ENCODE measurements at places on chromosomes 12 and 14.
A peak's percentile ranks its signal among the peaks of the same experiment; 100 is the strongest.

DNA sequence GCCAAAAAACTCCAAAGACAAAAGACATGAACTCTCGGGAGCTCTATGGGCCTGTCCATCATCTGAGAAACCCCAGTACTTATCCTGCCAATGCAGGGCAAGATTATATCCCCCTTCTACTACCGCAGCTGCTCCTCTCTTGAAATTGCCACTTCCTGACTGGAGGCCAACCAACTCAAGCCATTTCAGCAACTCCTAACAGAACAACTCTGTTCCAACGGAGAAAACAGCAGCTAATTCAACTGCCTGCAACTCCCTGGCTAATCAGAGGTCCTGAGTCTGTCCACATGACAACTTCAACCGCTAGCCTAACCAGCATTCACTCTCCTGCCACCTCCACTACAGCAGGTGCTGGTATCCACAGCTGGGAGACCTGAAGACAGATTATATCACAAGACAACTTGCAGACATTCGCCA, 24.1 kb downstream of the CEP83 start:
- DNase-seq: no peak

DNA sequence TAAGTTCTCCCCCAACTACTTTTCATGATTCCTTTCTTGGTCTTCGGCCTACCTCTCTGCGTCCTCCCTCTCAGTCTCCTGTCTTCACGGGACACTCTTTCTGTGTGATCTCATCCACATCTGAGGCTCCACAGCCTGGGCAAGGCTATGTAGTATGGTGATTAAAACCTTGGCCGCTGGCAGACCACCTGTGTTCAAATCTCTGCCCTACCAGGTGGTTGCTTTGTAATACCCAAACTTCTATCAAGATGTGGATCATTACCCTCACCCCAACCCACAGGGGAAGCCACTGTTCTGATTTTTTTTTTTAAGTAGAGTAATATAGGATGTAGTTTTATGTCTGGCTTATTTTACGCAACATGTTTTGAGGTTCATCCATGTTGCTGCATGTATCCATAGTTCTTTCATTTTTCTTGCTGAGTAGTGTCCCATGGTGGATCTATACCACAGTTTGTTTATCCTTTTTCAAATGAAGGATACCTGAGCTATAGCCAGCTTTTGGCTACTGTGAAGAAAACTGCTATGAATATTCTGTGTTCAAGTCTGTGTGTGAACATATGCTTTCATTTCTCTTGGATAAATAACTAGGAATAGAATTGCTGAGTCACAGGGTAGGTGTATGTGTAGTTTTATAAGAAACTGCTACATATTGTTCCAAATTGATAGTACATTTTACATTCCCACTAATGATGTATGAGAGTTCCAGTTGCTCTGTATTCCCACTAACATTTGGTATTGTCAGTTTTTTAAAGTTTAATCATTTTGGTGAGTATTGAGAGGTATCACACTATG, 8.3 kb upstream of the STAT6 start:
- no peak for DNase-seq

DNA sequence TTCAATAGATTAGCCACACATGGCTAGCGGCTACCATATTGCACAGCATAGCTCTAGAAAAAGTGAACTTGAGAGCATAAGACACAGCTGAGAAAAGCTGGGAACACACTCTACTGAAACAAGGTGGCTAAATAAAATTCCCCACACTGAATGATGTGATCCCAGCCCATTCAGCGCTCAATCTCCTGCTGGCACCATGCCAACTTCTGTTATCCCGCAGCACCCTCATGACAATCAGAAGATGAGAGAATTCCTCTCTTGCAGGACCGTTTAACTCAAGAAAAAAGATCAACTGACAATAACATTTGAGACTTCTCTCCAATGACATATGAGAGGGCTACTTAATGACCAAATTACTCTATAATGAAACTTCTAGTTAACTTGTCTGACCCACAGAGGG, 115.4 kb downstream of the ADAMTS20 start:
- DNase-seq: no peak

GRCh38 chr12:25733541-25733940, 180.5 kb upstream of the LMNTD1 start:
- no peak for DNase-seq

DNA sequence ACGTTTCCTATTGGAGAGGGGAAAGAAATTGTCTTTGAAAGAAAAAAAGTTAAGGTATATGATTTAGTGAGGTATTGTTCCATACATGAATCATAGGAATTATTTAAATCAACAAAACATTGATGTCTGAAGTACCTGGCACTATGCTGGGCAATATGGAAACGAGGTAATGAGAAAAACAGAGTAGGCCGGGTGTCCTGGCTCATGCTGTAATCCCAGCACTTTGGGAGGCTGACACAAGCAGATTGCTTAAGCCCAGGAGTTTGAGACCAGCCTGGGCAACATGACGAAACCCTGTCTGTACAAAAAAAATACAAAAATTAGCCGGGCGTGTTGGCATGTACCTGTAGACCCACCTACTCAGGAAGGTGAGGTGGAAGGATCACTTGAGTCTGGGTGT, 45.9 kb downstream of the AEBP2 start:
- no peak for DNase-seq

- no peak for DNase-seq
Measured at GRCh38 chr14:75067212-75067611, 2.2 kb upstream of the ZC2HC1C start.

DNA sequence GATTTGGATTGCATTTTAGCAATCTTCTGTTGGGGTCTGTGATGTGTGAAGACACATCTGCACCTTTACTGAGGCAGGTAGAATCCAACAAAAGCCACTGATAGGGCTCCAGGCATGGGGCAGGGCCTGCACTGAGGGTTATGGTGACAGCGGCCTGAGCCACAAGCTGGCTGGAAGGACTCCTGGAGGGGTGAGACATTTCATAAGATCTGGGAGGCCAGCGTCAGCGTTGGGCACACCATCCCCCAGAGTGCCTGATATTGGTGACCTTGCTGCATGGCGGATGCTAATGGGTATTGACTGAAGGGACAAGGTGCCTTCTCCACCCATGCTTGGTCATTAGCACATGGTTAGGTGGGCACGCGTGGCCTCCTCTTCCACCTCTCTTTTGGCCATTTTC, 187.6 kb downstream of the CACNA1C start:
- no peak for DNase-seq

GRCh38 chr12:29552324-29552927, 54.9 kb upstream of the OVCH1 start:
- peak; percentile 16 for DNase-seq

DNA sequence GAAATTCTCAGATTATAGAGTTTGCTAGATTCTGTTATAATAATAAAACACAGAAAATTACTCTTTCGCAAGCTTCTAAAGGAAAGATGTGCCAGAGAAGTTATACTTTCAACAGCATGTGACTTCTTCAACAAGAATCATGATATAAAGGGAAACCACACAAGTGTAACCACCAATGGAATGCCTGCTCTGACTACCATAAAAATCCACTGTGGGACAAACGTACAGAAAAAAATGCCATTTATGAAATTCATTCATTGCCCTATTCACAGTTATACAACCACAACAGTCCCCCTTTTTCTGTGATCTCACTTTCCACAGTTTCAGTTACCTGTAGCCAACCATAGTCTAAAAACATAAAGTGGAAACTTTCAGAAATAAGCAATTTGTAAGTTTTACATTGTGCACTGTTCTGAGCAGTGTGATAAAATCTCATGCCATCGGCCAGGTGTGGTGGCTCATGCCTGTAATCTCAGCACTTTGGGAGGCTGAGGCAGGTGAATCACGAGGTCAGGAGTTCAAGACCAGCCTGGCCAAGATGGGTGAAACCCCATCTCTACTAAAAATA, 3.2 kb downstream of the CATSPERB start:
- DNase-seq: no peak

- no peak for DNase-seq
Measured at GRCh38 chr12:97292588-97292987, 170.0 kb upstream of the RMST start.

DNA sequence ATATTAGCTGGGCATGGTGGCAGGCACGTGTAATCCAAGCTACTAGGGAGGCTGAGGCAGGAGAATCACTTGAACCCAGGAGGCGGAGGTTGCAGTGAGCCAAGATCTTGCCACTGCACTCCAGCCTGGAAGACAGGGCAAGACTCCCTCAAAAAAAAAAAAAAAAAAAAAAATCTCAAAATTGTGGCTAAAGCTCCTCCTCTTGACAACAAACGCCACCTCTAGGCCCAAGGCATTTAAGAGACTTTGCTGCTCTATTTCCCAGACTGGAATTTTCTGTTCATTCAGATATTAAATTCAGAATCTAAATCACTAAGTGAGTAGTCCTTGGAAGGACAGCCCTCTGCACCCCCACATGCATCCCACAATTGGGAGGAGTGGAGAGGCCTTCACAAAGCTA, 1.4 kb downstream of the ZFYVE1 start:
- DNase-seq: no peak

GRCh38 chr12:20272801-20273200, 95.5 kb upstream of the PDE3A start:
- no peak for DNase-seq

DNA sequence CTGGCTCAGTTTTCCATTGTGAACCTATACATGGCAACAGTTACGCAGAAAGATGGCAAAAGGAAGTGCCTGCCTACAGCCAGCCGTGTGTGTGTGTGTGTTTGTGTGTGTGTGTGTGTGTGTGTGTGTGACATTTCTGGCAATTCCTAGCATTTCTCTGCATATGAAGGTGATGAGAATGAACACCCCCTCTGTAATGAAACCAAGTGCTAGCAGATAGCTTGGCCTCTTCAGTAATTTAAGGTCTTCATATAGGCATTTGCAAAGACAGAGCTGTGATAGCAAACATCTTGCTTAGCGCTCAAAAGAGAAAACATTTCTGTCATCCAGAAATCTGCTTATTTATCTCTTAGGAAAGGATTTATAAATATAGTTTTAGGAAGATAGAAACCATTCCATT, 389.1 kb downstream of the AACS start:
- no peak for DNase-seq

DNA sequence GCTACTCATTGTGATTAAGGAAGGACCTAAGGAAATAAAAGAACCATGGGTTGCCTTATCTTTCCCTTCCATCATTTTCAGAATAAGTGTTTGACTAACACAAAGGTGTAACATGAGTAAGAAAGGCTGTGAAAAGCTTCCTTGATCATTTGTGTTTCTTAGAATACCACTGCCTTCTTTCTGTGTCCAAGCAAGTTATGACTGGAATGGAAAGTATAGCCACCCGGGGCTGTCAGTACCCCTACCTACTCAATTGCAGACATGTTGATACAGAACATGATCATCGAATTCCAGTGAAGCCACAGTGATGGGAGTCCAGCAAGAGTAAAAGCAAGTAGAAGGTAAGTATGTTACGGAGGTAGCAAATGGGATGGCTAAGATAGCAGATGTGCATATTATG, 209.8 kb downstream of the PELI2 start:
- DNase-seq: no peak

DNA sequence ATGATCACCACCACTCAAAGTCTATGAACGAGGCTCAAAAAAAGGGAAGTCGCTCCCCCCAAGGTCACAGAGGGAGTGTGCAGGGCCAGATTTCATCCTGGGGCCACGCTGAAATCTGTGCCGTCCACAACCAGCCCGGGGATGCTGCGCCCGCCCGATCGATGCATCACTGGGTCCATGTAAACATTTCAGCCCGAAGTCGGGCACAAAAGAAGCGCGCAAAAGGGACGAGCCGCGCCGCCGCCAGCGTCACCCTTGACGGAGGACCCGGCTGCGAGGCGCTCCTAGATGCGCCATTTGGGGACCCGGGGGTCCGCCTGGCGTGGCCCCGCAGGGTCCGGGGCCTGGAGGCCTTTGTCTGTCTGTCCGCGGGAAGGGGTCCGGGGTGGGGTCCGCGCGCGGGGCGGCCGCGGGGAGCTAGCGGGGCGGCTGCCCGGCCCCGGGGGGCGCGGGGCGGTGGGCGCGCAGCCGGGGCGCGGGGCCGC, 503 bp downstream of the FBXO21 start:
- DNase-seq: no peak

DNA sequence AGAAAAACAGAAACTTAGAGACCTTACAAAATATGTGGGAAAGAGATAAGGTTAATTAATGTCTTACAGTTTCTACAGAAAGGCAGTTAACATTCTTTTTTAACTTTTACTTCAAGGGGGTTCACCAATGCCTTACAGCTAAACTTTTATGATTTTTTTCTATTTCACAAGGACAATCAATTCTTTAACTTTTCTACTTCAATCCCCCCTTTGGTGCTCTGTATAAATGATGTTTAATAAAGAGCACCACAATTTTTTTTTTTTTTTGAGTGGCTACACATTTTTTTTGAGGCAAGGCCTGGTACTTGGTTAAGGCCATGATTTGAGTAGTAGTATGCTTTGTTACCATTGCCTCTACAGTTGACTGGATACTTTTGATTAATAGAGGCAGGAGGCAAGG, 279.6 kb downstream of the PRKD1 start:
- no peak for DNase-seq

DNA sequence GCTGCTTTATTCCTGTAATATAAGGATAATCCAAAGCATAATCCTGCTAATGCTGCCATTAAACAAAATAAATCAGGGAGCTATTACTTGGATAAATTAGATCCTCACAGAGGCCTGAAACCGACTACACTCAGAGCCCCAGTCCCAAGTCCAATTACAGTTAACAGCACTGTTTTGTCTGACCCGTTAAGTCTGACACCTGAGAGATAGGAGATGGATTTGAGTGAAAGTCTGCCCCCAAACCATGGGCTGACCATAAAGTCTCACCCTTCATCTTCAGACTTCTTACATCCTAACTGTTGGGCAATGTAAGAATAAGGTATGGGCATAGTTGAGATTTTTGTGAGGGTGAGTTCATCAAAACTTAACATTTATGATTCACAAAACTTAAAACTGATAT, 181.7 kb downstream of the PLCZ1 start:
- DNase-seq: no peak

DNA sequence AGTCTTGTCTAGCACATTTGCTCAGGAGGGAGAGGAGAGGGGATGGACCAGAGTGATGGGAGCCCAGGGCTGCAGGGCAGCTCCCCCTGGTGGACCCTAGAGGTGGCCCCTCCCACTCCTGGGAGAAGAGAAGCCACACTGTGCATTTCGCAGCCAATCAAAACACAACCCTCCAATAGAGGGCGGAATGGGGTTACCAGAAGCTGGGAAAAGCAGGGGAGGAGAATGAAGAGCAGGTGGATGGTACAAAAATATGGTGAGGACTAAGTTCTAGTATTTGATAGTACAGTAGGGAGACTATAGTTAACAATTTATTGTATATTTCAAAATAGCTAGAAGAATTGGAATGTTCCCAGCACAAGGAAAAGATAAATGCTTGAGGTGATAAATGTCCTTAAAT, 23.6 kb downstream of the VASH1 start:
- no peak for DNase-seq

DNA sequence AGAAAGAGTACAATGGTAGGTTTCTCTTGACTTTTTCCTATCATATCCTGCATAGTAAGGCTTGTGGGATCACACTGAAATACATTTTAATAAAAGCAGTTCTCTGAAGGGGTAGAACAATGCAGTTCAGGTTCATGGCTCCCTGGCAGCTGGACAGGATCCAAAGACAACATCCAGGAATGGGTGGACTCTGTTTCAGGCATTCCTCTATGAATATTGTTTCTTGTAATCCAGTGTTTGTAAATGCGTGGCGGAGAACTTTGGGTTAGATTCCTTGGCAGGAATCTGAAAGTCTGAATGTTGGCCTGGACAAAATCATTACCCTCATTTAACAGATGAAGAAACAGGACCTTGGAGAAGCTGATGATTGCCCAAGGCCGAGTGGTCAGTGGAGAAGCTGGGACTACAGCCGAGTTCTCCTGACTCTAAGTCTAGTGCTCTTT, 43.5 kb downstream of the SYNE2 start:
- no peak for DNase-seq

All from HS-5 (cell line).